Hippocampal formation (tissue), 2 donors: ENCODE measurements at places on chromosomes 13 and 19.

DNA sequence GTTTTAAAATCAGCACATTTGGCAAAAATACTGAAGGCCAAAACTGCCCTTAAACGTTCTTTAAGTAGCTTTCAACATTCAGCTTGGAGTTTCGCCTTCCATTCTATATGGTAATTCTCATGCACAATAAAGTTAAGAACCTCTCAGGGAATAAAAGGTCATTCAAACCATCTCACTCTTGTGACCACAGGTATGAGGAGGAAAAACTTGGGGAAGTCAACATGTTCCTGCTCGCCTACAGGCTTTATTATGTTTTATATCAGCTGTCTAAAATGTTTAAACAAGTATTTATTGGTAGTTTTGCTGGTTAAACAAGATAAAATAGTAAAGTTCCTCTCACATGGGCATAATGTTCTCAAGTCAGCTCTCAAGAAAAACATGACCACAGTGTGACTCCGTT is 19.9 kb upstream of the TM9SF2 start:
- no peak for DNase-seq

DNA sequence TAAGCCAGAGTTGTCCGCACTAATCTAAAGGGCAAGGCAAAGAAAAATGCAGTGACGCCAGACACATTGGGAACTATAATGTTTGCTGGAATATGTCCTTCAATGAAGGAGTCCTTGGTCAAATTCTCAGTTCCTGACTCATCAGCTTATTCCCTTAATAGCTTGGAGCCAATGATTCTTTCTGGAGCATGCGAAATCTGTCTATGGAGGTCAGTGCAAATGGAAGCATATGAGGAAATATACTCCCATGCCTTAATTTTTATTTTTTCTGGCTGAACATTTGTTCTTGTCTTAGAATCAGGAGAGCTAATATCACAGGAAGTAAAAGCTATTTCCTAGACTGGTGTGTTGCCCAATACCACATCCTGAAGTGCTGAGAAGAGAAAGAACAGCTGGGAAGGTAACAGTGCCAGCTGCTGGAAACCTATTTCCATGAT is 289.8 kb upstream of the SPRY2 start:
- DNase-seq: no peak

DNA sequence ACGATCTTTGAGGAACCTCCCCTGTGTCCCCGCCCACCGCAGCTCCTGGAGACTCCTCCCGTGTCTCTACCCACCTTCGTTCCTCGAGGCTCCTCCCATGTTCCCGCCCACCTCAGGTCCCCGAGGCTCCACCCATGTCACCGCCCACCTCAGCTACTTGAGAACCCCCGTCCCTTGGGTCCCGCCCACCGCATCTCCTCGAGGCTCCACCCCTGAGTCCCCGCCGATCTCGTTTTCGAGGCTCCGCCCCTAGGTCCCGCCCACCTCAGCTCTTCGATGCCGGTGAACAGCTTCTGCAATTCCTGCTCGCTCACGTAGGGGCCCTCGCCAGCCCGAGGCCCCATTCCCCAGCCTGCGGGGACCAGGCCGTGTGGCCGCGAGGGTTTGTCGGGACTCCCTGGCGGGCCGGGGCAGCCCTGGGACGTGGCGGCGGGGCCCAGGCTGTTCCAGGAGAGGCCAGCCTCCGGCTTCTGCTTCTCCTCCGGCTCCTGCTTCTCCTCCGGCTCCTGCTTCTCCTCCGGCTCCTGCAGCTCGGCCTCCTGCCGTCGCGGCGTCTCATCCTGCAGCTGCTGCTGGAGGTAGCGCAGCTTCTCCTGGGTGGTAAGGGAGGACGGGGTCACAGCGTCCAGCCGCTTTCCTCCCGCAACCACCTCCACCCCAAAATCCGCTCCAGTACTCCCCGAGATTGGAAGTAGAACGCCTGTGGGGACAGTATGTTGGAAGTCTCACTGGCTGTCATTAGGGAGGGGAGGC is 16.7 kb downstream of the TSKS start:
- no peak for DNase-seq

DNA sequence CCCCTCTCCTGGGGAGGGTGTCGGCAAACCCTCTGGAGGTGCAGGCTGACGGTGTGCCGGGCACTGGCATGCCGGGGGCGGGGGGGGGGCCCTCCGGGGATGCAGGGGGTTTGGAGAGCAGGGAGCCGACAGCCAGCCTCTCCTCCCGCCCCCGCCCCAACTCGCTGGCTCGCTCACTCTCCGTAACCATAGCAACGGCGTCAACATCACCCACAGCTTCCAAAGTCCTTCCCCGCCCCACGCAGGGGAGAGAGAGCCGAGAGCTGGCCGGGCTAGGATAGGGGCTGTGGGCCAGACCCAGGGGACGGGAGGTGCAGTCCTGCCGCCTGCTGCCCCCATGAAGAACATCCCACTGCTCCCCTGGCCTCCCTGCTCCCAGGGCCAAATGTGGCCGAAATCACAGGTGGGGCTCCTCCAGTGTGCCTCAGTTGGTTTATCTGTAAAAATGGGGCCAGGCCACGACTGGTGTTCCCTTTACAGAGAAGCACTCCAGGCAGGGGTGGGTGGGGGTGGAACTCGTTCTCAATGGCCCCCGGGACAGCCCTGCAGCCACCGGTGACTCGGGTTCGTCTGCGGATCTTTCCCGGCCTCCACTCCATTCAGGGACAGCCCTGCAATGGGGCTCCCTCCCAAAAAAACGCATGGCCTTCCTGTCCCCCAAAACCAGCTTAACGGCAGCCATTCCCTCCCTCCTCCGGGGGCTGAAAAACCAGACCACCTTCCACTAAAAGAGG is 3.2 kb downstream of the KLF16 start:
- DNase-seq: no peak

DNA sequence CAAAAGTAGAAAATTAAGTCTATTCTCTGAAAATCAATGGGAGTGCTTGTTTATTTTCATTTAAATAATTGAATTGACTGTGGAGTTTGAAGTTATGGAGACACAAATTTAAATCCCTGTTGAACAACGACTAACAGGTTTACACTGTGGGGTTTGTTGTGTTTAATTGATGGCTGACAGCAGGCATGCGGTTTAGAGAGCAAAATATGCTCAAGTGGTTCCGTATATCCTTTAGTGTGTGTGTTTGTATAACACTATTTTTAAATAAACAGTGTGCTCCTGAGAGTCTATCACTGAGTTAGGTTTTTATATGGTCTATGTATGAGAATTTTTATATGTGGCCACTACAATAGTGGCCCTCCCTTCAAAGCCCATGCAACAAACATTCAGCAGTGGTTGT is 332.0 kb downstream of the GPC6 start:
- DNase-seq: no peak

- no peak for DNase-seq
Measured at GRCh38 chr19:33273881-33274662, 28.3 kb downstream of the CEBPA start.

DNA sequence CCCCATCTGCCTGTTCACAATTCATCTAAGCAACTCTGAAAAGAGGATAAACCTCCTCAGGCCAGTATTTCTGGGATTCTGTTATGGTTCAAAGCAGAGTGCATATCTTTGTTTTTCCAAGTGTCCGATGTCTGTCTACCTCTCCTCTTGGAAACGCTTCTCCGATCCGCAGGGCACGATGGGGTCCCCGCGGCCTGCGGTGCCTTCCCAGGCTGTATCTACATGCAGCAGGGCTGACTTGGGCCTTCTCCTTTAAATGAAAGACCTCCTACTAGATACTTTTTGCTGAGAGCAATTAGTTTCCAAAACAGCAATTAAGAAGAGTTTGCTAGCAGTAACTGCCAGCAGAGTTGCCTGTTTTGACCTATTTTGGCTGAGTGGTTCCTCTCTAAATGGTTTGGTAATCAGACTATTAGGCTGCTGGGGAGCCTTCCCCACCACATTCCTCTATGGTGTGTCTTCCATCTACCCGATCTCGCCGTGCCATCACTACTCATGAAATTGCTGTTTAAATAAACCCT is 23.5 kb downstream of the COL4A2 start:
- DNase-seq: no peak

DNA sequence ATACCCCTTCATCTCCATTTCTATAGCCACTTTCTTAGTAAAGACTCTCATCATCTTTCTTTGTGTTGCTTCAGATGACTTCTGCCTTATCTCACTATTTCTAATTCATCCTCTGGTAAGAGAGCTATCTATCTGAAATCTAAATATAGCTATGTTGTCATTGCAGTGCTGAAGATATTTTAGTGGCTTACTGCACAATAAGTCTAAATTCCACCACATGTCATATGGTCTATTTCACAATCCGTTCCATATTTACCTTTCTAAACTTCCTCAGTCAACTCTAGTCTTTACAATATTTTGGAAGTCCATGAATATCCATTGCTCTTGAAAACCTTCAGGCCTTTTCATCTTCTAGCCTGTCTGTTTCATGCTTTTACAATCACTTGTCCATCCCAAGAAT is 465.1 kb upstream of the SLC10A2 start:
- DNase-seq: no peak

DNA sequence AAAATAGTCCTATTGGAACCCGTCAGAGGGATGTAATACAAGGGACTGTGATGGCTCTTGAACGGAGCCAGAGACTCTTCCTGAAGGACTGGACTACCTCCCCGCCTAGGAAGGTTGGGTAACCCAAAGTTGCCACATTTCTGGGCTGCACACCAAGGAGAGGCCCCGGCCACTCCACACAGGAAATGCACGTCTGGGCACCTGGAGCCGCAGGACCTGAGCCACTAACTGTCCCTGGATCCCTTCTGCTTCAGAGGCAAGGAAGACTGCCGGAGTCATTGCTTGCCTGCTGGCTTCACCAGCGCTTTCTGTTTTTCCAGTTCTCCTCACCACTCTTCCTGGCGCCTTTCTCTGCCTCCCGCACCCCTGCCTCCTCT is 1.2 kb upstream of the FLT1 start:
- DNase-seq: no peak

DNA sequence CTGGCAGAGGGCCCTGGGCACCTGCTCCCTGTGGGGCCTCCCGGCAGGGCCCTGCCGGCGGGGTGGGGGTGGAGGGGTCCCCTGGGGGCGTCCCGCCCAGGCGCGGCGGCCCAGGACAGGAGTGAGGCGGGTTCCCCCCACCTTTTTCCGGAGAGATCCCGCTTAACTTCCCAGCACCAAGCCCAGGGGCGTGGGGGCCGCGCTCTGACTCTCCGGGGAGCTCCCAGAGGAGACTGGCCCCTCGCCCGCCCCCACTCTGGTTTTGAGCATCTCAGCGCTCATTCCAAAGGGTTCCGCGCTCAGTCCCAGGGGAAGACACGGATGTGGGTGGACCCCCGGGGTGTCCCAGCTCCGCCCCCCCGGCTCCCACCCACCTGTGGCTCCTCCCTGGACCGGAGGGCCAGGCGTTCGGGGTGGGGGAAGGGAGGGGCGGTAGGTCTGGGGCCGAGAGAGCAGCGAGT is 476 bp downstream of the C2CD4C start:
- no peak for DNase-seq

DNA sequence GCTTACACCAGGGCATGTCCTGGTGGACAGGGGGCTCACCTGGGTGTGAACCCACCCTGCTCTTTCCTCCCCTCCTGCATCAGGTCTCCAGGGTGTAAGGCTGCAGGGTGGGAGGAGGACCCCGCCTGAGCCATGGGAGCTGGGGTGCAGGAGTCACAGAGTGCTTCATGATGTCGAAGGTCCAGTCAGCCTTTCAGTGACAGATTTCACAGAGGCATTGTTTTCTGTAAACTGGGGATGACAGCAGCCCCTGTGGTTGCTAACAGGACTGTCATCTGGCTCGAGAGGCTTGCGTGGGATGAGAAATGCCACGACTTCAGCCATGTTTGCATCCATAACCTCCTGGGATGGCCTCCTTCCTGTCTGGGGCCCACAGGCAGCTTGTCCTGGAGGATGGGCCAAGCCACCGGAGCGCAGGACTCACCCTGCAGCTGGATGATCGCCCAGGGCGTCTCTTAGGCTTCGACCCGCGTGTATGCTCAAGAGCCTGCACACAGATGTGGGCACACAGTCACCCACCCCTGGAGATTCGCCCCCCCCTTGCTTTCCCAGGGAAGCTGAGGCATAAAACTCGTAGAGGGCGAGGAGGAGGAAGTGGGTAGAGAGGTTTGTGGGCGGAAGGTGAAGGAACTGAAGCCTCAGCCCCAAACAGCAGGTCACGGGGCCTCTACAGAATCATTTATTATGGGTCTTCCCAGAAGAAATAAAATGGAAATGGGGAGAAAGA is 4.9 kb downstream of the NANOS3 start:
- DNase-seq: no peak

GRCh38 chr19:55206664-55207500 is 2.4 kb downstream of the PTPRH start:
- DNase-seq: no peak
